Epithelial cell of prostate (primary cell): ENCODE measurements at places on chromosomes 1 and 21.

DNA sequence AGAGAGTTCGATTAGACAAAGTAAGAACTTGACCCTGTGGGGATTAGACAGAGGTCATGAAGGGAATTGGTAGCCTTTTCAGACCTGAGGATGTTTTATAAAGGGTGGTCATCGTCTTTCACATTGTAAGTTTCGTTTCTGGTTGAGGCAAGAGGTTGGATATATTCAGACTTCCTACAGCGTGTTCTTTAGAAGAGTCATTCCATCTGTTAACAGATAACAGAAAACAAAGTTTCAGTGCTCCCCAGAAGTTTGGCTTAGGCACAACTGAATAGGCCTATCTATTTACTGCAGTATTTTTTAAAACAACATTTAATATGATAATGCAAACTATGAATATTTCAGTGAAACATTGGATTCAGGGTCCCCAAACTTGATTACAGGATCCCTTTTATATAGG lies 17.1 kb upstream of the IVNS1ABP start:
- no peak for DNase-seq

- no peak for DNase-seq
Measured at GRCh38 chr1:240652961-240653409, 41.0 kb upstream of the GREM2 start.

DNA sequence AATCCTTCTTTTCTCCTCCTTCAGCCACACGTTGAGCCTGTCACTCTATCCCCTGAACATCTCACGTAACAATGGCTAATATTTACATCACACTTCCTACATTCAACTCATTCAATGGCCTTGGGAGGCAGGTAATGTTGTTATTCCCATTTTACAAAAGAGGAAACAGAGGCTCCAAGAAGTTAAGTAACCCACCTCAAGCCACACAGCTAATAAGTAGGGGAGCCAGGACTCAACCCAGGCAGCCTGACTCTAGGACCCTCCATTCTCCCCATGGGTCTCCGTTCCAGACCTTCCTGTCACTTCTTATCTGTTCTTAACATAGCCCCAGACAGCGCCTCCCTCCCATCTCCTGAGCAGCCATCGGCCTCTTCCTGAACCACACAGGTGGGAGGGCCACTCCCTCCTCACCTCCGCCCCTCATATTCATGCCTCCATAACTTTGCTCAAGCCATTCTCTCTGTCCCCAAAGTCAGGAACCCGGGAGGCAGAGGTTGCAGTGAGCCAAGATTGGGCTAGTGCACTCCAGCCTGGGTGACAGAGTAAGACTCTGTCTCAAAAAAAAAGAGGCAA lies 2.2 kb downstream of the PADI4 start:
- DNase-seq, result no peak

- no peak for DNase-seq
Measured at GRCh38 chr1:220124542-220124941, 30.6 kb downstream of the IARS2 start.

GRCh38 chr1:14672005-14672404 lies 73.5 kb downstream of the KAZN start:
- DNase-seq, result no peak

DNA sequence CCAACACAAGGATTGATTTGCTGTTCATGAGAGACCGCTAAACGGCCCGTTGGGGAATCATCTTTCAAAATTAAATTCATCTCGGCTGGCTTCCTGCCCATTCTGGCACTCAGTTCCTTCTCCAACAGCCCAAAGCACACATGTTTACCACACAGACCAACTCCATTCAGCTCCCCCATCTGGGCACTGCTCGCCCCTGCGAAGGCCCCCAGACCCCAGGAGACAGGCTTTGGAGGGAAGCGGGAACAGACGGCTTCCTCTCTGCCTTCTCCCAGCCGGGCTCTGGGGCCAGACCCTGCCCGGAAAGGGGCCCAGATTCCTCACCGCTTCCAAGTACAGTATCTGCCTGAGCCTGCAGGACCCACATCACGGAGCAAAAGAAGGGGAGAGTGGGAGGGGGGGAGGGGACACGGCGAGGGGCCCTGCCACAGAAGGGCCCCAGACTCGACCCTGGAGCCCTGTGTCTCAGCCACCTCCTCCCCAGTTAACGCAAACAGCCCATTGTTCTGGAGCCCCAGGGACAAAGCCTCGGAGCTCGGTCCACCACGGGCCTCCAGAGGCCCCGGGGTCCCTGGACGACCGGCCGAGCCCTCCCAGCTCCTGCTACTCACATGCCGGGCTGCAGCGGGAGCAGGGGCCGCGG lies 660 bp downstream of the MEGF6 start:
- DNase-seq, result no peak

- no peak for DNase-seq
Measured at GRCh38 chr1:234368320-234369032, 4.8 kb upstream of the COA6 start.

GRCh38 chr1:158644449-158644848 lies 39.4 kb downstream of the OR10Z1 start:
- no peak for DNase-seq

DNA sequence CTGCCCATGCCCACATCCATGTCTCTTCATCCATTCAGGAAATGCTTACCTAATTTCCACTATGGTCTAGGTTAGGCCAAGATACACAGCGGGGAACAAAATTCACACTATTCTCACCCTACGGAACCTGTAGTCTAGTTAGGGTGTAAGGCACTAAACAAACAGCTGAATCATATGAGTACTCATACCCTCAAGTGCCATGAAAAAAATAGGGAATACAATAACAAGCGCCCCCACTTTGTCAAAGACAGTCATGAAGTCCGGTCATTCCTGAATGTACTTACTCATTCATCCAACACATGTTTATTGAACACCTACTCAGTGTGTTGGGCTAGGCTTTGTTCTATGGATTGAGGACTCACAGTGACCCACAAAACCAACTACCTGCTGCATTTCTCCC lies 6.2 kb upstream of the FYB2 start:
- no peak for DNase-seq

DNA sequence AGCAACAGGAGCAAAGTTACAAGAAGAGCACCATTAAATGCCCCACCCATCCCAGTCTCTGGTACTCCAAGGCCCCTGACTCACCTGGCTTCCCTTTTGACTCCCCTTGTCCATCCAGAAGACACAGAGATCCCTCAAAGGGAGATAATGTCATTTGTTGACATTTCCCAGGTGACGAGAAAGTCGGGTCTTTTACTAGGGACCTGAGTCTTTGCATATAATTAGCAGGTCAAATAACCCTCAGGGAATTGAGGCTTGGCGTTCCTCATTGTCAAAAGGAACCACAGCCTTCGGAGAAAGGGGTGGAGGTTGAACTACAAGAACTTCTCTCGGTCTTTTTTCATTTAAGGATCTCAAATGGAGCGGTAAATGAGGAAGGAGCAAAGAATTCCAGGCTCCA lies 133.2 kb downstream of the PROX1 start:
- no peak for DNase-seq

DNA sequence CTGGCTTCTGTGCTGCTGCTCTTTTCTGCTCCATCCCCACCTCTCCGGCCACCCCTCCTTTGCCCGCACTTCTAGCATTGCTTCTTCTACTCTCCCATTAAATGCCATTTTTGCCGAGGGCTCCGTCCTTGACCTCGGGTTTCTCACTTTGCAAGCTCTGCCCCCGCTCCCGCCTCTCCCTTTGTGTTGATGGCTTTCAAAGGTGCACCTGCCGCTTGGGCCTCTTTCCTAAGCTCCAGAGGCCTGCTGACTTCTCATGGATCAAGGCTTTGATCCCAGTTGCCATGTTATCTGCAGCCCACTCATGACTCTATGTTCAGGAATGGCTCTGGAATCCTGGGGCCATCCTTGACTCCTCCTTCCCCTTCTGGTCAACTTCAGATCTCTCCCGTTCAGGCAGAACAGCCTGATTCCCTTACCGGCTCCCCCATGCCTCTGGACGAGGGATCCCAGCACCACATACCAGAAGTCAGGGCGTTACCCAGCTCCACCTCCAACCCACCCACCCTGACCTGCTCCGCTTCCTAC lies 54.3 kb downstream of the TLR5 start:
- DNase-seq, result no peak

DNA sequence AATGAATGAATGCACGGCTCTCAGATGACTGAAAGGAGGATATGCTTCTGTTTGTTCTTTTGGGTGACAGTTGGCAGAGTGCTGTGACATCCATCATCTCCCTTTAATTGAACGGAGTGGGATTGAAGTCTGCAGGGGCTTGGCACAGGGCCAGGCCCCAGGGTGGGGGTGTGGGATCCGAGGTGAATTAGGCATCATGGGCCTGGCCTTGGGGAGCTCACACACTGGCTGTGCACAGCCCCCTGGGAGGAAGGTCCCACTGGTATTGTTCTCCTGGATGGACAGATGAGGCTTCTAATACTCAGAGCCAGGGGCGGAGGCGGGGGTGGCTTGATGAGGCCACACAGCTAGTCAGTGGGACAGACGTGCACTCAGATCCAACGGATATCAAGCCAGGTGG lies 19.3 kb downstream of the EPHB2 start:
- no peak for DNase-seq

GRCh38 chr21:38916214-38916964 lies 110.7 kb downstream of the ETS2 start:
- DNase-seq, result no peak

DNA sequence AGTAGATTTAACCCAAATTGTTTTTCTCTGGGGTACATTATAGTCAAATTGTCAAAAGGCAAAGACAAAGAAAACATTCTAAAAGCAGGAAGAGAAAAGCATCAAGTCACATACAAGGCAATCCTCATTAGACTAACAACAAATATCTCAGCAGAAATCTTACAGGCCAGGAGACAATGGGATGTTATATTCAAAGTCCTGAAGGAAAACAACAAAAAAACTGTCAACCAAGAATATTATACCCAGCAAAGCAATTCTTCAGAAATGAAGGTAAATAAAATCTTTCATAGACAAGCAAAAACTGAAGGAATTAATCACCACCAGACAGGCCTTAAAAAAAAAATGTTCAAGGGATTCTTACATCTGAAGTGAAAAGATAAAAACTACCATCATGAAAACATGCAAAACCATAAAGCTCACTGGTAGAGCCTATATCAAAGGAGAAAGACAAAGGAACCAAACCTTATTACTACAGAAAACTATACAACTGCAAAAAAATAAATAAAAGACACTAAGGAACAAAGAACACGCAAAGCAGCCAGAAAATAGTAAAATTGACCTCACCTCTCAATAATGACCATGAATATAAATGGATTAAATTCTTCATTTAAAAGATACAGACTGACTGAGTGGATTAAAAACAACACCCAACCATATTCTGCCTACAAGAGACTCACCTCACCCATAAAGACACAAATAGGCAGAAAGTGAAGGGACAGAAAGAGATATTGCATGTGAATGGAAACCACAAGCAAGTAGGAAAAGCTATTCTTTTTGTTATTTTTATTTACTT lies 113.8 kb upstream of the ZC3H11B start:
- DNase-seq, result no peak

- DNase-seq, result no peak
Measured at GRCh38 chr1:176205332-176205914, 1.7 kb downstream of the COP1 start.

DNA sequence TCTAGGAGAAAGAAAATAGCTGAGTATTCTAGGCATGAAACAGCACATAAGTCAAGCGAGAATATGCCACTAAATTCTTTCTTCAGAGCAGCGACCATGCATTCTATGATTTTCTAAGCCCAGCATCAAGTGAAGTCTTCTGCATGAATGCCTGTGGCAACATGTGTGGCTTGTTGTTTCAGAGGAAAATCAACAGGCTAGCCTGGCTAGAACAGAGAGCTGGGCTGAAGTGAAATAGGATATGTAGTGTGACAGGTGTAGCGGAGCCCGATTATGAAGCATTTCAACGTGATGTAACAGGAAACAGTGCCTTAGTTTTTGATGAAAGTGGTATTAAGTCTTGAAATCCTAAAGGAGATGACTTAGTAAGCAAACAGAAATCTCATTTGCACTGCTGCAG lies 7.0 kb downstream of the CSDE1 start:
- no peak for DNase-seq

DNA sequence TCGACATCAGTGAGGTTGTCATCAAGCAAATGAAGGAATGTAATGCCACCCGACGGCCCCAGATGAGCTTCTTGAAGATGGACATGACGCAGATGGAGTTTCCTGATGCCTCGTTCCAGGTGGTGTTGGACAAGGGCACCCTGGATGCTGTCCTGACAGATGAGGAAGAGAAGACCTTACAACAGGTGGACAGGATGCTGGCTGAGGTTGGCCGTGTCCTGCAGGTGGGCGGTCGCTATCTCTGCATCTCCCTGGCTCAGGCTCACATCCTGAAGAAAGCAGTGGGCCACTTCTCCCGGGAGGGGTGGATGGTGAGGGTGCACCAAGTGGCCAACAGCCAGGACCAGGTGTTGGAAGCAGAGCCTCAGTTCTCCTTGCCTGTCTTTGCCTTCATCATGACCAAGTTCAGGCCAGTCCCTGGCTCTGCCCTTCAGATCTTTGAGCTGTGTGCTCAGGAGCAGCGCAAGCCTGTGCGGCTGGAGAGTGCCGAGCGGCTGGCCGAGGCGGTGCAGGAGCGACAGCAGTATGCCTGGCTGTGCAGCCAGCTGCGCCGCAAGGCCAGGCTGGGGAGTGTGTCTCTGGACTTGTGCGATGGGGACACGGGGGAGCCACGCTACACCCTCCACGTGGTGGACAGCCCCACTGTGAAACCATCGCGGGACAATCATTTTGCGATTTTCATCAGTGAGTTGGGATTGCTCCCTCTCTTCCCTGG lies 2.5 kb downstream of the METTL13 start:
- no peak for DNase-seq

- no peak for DNase-seq
Measured at GRCh38 chr1:241376701-241377100, 19.7 kb upstream of the RGS7 start.

GRCh38 chr21:31034378-31034777 lies 3.9 kb downstream of the KRTAP19-8 start:
- no peak for DNase-seq

- DNase-seq, result no peak
Measured at GRCh38 chr1:31549809-31550620, 26.3 kb upstream of the TINAGL1 start.

DNA sequence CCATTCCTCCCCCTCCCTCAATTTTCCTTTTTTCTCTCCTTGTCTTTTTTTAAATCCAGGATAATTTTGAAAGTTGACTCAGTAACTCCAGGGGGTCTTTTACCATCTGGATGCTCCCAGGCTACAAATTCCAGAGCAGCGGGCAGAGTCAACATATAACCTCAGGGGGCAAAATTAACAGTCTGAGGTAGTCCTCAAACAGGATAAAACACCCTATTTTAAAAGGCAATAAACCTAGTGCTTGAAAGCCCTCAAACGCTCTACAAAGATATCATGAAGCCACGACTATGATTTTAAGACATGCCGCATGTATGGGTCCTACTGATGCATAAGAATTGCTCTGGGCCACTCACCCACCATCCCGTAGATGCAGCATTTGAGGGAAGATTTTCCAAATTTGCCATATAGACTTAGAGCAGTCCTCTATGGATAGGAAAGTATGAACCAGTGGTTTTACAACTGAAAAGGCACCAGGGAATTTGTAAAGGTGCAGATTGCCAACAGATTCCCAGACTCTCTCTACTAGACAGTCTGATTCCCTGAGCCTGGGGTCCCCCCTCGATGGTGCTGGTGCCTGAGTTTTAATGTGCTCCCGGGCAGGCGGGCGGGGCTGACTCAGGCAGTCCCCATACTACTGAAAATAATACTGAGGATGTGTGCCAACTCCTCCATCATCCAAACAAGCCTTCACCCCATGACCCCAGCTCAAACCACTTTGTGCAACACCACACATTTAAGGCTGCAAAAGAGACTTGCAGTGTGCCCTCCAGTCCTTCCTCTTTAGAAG lies 37.2 kb downstream of the PTPN14 start:
- DNase-seq, result no peak

GRCh38 chr1:20775700-20776099 lies 11.4 kb downstream of the HP1BP3 start:
- DNase-seq, result no peak

- DNase-seq, result no peak
Measured at GRCh38 chr1:43832255-43832654, 101.3 kb upstream of the ARTN start.
